ENCODE measurements at places on chromosomes 3 and 15.

DNA sequence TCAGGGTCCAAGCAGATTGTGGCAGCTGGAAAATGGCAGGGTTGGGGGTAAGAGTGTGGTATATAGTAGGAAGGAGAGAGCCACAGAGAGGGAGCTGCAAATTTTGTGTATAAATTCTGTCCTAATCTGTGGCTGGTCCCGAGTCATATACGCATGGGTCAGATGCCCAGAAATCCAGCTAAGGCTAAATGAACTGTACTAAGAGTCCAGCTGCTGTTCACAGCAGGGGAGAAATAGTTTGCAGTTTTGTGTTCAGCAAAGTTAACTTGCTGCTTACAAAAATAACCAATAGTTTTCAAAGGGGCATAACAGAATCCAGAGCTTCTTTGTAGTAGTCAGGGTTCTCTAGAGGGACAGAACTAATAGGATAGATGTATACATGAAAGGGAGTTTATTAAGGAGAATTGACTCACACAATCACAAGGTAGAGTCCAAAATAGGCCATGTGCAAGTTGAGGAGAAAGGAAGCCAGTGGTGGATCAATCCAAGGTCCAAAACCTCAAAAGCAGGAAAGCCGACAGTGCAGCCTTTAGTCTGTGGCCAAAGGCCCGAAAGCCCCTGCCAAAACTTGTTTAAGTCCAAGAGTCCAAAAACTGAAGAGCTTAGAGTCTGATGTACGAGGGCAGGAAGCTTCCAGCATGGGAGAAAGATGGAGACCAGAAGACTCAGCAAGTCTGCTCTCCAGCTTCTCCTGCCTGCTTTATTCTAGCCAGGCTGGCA, 146.1 kb upstream of the KBTBD8 start:
- DNase-seq, result no peak

GRCh38 chr15:63822580-63822979, 11.2 kb downstream of the HERC1 start:
- no peak for DNase-seq

GRCh38 chr3:143203142-143203541, 83.6 kb downstream of the CHST2 start:
- DNase-seq, result no peak

DNA sequence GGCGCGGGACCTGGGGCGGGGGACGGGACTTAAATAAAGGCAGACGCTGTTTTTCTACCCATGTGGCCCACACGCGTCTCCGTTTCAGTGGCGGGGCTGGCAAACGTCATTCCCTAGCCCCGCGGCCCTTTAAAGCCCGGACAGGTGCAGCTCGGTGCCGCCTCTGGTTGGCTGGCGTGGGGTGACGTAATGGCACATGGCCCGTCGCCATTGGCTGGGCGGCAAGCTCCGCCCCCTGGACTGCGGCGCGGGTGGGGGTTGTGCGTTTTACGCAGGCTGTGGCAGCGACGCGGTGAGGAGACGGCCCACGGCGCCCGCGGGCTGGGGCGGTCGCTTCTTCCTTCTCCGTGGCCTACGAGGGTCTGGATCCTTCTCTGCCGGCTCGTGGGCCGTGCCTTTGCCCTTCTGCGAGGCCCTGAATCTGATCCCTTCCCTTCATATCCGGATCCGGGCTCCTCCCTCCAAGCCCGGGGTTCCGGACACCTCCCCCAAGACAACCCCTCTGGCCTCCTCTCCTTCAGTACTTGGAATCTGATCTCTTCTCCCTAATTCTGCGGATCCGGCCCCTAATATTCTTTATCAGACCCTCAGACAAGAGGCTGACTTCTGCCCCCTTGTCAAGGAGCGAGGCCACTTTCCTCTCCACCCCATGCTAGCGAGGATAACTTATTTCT, at the start of gene CRELD1:
Gene CRELD1, plus strand, starts transcription at position 274 of the 674 bp plus-strand sequence. CDS start 605 bp downstream, outside the sequence.
- peak; percentile 98 for DNase-seq

DNA sequence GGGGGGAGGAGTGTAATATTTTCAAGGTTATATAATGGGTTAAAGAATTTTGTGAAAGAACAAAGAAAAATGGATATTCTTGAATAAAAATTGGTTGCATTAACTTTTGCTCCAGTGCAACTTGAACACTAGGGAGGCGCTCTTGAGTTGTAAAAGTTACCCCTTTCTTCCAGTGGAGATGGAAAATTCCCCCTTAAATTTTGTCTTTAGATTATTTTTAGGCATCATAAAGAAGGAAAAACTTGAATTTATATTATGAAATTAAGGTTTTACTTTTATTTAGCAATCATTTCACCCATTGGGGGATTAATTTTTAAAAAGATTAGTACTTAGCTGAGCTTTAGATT, 550 bp upstream of the CHD2 start:
- no peak for DNase-seq

- peak; percentile 73 for DNase-seq
Observed at GRCh38 chr3:28241221-28242160, at the start of gene CMC1. Gene CMC1 (plus strand): TSS chr3:28241619. CDS start chr3:28241794, 175 bp downstream.

DNA sequence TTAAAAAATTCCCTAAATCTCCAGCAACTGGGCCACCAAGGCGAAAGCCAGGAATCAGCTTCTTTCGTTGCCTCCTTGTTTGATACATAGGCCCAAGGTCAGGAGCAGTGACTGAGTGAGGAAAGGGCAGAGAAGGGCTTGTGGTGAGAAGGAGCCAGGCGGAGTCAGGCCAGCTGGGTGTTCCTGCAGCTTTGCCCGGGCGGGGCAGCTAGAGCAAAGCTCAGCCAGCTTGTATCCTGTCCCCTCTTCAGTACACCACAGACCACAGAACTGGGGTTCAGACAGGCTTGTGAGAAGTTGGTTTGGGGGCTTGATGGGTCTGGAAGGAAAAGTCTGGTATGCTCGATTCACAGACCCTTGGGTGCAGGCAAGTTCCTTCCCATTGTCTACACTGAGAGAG, 52.6 kb downstream of the CCK start:
- no peak for DNase-seq

DNA sequence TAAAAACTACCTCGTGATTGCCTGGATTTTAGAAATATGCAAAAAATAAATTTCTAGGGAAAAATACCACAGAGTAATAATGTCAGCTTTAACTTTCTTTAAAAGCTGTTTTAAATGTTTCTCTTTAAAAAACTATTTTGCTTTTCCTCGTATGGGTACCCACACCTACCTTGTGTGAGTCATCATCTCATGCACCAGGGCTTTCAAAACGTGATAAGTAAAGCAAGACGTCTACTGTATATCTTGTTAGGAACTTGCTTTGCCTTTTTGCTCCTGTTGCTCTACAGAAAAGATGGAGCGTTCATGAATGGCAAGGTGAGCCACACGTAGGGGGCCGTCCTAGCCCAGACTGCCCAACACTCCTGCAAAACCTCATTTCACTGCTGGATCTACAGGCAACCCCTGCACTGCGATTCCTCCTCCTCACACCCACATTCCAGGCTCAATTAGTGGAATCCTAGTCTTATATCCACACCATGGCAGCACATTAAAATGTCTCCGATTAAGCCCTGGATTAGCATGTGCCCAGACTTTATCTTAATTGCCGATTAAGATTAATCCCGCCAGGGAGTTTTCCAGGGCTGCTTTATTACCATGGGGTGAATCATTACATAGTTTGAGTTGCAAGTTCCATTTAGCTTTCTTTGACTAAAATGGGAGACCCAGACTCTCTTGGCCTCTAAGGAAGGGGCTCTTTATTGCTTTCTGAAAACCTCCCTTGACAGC, 293.6 kb upstream of the ICE2 start:
- DNase-seq, result no peak

DNA sequence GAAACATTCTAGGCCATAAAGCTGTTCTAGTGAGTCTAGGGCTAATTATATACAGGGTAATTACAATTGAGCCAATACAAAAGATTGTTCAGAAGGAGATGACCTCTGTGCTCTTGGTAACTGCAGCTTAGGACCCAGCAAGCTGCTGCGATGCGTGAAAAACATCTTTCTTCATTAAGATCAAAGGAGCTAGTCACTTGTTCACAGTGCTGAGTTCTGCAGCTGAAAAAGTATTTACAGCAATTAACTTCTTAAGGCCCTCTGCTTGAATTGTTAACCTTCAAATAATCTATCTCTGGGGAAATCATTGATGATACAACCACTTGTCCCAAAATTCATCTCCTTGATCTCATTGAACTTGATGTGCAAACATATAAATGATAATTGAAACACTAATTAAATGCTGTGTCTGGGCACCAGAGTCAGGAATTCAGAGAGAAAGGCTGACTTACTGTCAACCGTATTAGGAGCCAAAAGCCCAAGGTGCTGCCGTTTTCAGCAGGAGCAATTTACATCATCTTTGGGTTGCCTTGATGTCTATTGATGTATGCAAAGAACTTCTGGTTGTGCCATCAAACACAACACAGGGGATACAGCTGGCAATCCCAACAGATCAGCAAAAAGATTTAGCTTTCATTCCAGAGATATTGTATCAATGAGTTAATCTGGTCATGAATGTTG, 213.0 kb downstream of the NECTIN3 start:
- DNase-seq, result no peak

DNA sequence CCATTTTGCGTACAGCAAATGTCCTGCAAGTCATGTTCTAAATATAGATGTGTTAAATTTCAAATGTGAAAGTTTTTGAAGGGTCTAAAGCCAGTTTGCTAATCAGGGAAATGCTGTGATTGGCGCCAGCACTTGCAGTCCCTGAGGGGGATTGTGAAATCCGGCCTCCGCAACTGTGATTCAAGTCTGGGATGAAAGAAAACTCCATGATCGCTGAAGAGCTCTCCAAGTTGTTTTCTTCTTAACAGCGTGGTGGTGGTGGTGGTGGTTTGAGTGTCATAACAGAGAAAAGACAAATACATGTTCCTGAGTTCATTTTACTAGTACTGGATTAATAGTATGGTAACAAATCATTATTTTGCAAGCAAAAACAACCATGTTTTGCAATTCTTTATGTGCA, 51.8 kb downstream of the MITF start:
- no peak for DNase-seq

DNA sequence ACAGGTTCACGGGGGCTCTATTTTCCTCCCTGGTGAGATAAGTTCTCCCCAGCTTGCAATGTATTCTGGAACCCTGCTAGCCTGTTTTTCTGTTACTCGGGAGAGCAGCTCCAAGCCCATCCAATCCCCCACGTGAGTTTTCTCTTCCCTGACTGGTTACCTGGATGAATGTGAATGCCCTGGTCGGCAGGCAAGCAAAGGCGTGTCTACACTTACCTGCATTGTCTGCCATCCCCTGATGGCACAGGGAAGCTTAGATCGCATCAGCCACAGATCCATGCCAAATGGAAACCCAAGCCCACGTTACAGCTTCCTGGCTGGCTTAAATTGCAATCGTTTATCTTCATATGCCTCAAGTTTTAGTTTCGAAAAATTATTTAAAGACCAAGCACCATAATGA, 149.9 kb downstream of the FOXP1 start:
- DNase-seq, result no peak

GRCh38 chr3:127041264-127041820, 58.4 kb downstream of the PLXNA1 start:
- DNase-seq, result no peak

GRCh38 chr3:182216311-182216970, 504.7 kb downstream of the SOX2 start:
- DNase-seq, result no peak

GRCh38 chr3:113132571-113132996, 78.8 kb upstream of the BOC start:
- no peak for DNase-seq

- no peak for DNase-seq
Observed at GRCh38 chr3:40574661-40575060, 49.9 kb downstream of the ZNF621 start.

DNA sequence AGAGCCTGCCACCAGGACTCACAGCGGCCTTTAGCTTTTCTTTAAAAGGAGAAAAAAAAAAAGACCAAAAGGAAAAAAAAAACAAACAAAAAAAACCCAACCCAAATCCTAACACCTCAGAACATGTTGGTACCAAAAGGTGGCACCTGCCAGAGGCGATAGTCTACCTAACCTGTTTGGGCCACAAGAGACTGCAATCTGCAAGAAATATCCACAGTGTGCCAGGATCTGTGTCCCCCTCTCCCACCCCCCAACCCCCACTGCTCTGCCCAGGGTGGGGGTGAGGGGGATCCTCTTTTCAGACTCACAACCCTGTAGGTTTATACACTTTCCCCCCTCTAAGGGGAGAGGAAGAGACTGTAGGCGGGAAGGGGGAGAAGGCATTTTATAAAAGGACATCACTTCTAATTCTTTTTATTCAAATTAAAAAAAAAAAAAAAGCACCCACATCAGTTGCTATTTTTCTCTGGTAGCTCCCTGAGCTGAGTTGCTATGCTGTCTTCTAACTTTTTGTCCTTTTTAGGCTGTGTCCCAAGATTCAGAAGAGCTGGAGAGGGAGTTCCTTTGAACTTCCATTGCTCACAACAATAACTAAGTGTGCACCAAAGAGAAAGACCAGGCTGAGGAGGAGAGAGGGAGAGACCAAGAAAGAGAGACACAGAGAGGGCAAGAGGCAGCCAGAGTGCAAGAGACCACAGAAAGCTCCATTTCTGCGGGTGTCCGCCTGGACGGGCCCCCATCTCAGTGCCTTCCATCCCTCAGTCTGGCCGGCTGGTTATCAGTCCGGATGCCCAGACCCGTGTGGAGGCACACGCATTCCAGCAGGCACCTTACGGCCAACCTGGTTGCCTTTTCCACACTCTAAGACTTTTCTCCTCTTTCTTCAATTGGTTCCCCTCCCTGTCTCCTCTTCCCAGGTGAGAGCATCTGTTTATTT, 48.9 kb downstream of the TLE3 start:
- DNase-seq, result no peak

- DNase-seq, result no peak
Observed at GRCh38 chr15:84816694-84817465, at the start of gene ALPK3. Gene ALPK3 (plus strand): TSS chr15:84817356. CDS start chr15:84817453, 97 bp downstream.

DNA sequence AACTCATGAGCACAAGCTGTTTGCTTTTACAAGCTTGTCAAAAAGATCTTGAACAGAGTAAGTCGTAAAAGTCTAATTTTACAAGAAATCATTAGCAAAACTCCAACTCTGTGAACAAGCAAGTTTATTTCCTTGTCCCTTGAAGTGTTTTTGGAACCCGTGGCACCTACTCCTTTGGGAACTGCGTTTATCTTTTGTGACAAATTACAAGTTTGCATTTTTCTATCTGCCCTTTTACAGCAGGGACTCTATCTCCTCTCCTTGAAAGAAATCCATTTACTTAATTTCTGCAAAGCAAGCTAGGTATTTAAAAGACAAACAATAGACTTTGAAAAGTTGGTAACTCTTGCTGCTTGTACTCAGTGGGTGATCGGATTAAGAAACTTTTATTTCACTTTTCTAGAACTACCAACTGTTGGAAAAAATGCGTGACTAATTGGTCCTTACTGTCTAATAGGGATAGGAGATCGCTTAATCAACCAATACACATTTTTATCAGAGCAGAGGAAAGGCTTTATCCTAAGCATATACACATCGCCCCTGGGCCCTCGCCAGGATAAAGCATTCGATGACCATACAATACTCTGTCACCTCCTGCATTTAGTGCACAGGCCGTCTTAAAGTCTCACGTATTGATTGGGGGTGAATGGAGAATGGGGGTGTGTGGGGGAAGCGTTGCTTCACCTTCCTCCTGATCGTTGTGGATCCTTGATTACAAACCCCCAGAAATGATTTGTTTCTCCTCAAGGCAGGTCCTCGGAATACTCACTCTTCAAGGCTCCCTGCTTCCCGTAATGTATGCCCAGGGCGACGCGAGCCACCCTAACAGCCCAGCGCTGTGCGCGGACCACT, 1.7 kb downstream of the PRTG start:
- no peak for DNase-seq
